Right lung (tissue), 10 donors: ENCODE measurements at places on chromosomes 5 and 9. TPM values are rescaled to one million over a fixed set of nuclear protein-coding genes. Genes with fewer than 3 reads are reported as not detected.

- DNase-seq, result no peak
Measured at GRCh38 chr9:107299437-107299836, 16.4 kb downstream of the RAD23B start.

GRCh38 chr9:70415041-70415440, 584 bp upstream of the KLF9 start:
- no peak for DNase-seq

DNA sequence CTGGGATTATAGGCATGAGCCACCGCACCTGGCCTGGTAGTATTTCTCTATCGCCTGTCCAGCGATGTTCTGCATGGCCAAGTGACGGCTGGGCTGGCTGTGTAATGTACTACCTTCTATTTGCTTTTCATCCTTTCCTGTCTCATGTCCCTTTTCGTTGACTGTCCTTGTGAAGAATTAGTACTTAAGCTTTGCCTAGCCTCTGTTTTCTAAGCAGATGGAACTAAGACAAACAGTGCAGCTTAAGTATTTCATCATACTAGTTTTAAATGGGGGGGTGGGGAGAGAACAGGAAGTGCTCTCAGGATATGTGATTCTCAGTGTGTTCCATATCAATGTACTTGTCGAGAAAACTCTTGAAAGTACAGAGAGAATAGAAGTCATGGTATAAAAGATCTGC, 31.7 kb upstream of the CCL21 start:
- DNase-seq, result no peak

GRCh38 chr5:91332267-91333045, 50.7 kb downstream of the ARRDC3 start:
- DNase-seq, result no peak

- DNase-seq, result no peak
Measured at GRCh38 chr5:149837680-149838269, 106.8 kb downstream of the PDE6A start.

DNA sequence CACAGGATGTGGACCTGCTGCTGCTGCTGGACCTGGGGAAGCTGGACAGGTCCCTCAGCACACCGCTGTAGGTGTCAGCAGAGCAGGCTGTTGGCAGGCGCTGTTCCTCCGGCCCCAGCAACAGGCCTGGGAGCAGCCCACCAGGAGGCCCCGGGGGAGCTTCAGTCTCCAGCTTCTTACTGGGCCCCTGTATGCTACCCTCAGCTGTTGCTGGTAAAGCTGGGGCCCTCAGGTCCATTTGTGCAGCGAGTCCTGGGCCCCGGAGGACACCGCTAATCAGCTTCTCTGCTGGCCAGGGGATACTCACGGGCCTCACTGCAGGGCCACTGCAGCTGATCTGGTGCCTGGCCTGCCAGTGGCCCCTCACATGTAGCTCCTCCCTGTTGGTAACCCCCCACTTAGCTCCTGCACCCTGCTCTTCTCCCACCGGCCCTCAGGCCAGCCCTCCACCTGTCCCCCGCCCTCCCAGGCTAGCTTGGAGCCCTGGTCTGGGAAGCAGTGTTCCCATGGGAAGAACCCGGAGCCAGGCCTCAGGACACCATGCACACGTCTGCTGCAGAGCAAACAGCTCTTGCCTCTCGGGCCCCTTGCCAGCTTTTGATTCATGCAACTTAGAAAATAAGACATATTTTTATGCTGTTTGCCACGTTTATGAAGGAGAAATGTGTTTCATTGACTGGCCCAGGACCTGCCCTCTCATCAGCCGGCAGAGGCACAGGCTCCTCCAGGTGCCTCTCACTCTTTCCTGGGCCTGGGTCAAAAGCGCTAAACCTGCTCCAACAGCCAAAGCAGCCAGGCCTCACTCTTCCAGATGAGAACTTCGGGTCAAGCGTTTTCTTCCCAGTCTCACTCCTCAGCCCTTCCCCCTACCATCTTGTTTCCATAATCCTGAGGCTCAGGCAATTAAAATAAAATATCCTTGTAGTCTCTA, 61.0 kb upstream of the ADAMTS2 start:
- peak; percentile 23 for DNase-seq

GRCh38 chr9:133054966-133055365, 6.8 kb upstream of the CEL start:
- DNase-seq, result no peak

GRCh38 chr5:39740404-39740803, 315.6 kb upstream of the DAB2 start:
- DNase-seq, result no peak

DNA sequence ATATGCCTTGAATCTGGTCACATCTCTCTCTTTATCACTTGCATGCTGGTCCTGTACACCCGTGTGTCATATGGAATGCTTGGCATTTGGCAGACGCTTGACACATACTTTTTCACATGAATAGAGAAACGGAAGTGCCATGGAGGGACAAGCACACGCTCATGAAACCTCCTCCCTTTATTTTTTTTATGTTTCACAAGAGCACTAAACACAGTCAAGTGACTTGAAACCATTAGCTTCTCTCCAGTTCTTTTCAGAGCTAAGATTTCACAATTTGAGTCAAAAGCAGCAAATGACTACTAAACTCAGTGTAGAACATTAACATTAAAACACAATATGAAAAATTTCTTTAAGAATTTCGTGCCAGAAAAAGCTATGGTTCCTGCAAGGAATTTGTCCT, 151.1 kb downstream of the DOCK2 start:
- DNase-seq, result no peak

GRCh38 chr9:126641118-126641851, 27.6 kb downstream of the LMX1B start:
- no peak for DNase-seq

DNA sequence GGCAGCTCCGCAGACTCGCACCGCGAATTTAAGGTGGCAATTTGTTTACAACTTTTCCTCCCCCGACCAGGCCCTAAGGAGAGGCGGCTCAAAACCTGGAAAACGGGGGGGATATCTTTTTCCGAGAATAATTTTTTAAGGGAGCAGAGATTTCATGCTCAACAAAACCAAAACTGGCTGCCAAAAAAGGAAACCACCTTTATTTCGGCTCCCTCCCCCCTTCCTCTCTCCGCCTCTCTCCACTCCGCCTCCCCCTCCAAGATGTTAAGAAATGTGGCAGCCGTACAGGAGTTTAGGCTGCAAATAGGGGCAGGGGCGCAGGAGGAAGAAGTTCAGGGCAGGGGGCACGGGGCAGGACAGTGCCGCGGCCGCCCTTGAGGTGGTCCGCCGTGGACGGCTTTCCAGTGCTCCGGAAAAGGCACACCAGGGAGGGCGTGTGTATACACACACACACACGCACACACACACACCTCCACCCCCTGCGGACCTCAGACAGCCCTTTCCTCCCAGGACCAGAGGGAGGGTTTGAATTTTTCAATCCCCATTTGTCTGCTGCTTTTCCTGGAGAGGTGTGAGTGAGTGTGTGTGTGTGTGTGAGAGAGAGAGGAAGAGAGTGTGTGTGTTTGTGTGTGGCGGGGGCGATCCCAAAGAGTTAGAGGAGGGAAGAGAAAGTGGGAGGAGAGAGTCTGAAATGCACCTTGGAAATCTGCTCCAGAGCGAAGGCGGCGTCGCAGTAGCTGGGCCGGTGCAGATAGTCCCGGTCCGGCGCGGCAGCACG, 9.1 kb downstream of the PTCH1 start:
- peak; percentile 75 for DNase-seq

DNA sequence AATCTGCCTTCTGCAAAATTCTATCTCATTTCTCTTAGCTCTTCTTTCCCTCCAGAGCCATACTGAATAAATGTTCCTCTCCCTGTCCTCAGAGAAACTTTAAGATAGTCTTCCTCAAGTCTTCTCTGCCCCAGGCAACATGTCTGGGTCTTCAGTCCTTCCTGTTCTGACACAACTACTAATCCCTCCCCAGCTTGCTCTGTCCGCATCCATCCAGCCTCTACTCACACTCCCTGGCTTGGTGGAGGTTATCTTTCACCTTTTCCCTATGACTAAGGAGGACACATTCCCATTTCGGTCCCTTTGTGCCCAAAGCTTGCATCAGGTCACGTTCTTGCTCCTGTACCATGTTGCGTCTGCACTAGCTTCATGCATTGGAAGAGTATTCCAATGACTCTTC, 143.3 kb downstream of the TTLL11 start:
- DNase-seq, result no peak

DNA sequence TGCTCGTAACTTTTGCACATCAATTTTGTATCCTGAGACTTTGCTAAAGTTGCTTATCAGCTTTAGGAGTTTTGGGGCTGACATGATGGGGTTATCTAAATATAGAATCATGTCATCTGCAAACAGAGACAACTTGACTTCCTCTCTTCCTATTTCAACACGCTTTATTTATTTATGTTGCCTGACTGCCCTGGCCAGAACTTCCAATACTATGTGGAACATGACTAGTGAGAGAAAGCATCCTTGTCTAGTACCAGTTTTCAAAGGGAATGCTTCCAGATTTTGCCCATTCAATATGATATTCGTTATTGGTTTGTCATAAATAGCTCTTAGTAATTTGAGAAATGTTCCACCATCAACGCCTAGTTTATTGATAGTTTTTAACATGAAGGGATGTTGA, 65.4 kb upstream of the CDH12 start:
- DNase-seq, result no peak

- DNase-seq, result no peak
Measured at GRCh38 chr5:103108086-103108485, 11.9 kb downstream of the GIN1 start.

- DNase-seq, result no peak
Measured at GRCh38 chr9:114389612-114390368, 2.0 kb upstream of the AKNA start.

GRCh38 chr5:41510176-41510831, at the start of gene PLCXD3:
PLCXD3 (minus strand) TSS chr5:41510601; CDS start chr5:41510526, 75 bp downstream.
- DNase-seq, result no peak

DNA sequence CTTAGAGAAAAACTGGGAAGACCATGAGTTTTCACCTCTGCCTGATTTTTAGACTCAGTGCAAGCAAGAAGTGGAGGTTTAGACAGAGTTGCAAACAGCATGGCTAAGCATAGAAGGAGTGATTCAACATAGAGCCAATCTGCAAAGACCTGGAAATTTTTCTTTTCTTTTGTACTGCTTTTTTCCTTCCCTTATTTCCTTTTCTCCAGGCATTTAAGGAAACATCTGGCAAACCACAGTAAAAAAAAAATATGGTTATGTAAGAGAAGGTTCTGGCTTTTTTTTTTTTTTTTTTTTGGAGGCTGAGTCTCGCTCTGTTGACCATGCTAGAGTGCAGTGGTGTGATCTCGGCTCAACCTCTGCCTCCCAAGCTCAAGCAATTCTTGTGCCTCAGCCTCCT, 16.6 kb upstream of the DCAF12 start:
- no peak for DNase-seq

GRCh38 chr5:141747152-141748141, 65.4 kb upstream of the ARAP3 start:
- peak; percentile 54 for DNase-seq

Gene DAPK1
- polyA plus RNA-seq, result 232 TPM

Gene PTPN3
- 12.1 TPM for polyA plus RNA-seq

Gene CRB2
- polyA plus RNA-seq, result 0.40 TPM

Gene TMEM171
- polyA plus RNA-seq, result not detected

Gene SKP1
- 706 TPM for polyA plus RNA-seq

Gene PLAC8L1
- 1.1 TPM for polyA plus RNA-seq

Gene BRD3
- polyA plus RNA-seq, result 30.4 TPM

Gene RXFP3
- polyA plus RNA-seq, result not detected

Gene TMEM215
- not detected for polyA plus RNA-seq

Gene HNRNPK
- 894 TPM for polyA plus RNA-seq

Gene MELK
- polyA plus RNA-seq, result 13.5 TPM
